PC-9 (cell line): ENCODE measurements at places on chromosomes 7 and 10. TPM values are rescaled to one million over a fixed set of nuclear protein-coding genes. Genes with fewer than 3 reads are reported as not detected.

The SFXN2 gene
- total RNA-seq = 5.3 and 5.4 TPM in 2 replicates

The RGS10 gene
- 44.5 and 46.0 TPM in 2 replicates for total RNA-seq

The DTX2 gene
- total RNA-seq = 100 and 127 TPM in 2 replicates

The SHOC2 gene
- total RNA-seq = 14.2 and 20.2 TPM in 2 replicates

The FAM241B gene
- 10.7 and 13.0 TPM in 2 replicates for total RNA-seq

The SAMD9L gene
- total RNA-seq = 3.6 and 4.1 TPM in 2 replicates
